ENCODE measurements at places on chromosomes 7 and 10. TPM values are rescaled to one million over a fixed set of nuclear protein-coding genes. Genes with fewer than 3 reads are reported as not detected.

DNA sequence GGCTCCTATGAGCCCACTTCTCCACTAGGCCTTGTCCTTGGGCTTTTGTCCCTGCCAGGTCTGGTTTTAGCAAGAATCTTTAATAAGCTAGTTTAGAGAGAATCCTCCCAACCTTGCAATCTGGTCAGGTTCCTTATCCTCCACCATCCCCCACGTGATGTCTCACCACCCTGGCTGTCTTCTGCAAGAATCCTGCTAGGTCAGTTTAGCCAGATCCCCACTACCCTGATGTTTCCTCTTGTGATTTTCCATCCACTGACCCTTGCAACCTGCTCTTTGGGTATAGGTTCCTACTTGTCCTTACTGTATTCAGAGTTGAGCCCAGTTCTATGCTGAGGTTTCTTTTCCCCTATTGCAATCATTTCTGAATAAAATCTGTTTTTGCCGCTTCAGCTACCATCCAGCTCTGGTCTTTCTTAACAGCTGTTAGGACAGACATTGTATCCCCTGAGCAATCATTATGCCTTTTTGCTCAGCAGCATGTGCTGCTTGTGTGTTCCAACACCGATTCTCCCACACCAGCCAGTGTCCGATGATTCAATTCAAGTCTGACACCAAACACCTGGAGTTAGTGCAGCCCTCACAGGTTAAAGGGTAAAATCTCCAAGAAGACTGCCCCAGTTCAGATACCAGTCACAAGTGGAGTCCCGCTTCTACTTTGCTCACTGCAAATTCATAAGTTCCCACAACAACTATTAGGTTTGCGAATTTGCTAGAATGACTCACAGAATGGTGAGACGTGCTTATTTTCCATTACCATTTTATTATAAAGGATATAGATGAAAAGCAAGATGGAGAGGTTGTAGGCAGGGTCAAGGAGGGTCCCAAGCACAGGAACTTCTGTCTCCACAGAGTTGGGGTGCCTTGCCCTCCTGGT, 62.2 kb upstream of the ADCY1 start:
- DNase-seq = no peak
- no peak overlapping the region for H3K27ac ChIP-seq
- no peaks in the 10 kb centered on the region for H3K27me3 ChIP-seq
- H3K36me3 ChIP-seq = no peaks in the 10 kb centered on the region

The CALHM3 gene
- total RNA-seq = not detected

- H3K27ac ChIP-seq = no peak overlapping the region
- H3K27me3 ChIP-seq = no peaks in the 10 kb centered on the region
- H3K36me3 ChIP-seq = no peaks in the 10 kb centered on the region
- DNase-seq = no peak
- no peaks in the 10 kb centered on the region for H3K4me1 ChIP-seq
Measured at GRCh38 chr10:98664329-98665042, 217.8 kb upstream of the HPS1 start.

- no peak overlapping the region for H3K4me3 ChIP-seq
- no peaks in the 10 kb centered on the region for H3K27me3 ChIP-seq
- DNase-seq = no peak
- no peak overlapping the region for H3K27ac ChIP-seq
- peaks cover 14% of the 10 kb centered on the region for H3K4me1 ChIP-seq
Measured at GRCh38 chr7:45650404-45651394, 76.5 kb downstream of the ADCY1 start.

DNA sequence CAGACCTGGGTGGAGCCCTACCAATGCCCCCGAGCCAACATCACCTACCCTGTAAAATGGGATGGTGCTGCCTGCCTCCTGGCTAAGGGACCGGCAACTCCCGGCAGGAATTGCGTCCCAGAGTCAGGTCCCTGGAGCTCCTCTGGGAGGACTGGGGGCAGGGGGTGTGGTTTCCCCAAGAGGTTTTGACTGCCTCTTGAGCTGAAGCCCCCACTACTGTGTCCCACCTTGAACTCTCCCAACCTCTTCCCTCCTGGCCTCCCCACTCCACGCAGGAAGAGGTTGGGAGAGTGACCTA, 1.3 kb downstream of the SH2B2 start:
- H3K36me3 ChIP-seq = peaks cover 16% of the 10 kb centered on the region
- H3K4me3 ChIP-seq = peak overlapping the region; percentile 85
- no peak for DNase-seq
- peak overlapping the region; percentile 57 for H3K27ac ChIP-seq
- no peaks in the 10 kb centered on the region for H3K27me3 ChIP-seq
- peaks cover 60% of the 10 kb centered on the region for H3K4me1 ChIP-seq

The VWC2 gene
- 2.4 TPM for total RNA-seq

DNA sequence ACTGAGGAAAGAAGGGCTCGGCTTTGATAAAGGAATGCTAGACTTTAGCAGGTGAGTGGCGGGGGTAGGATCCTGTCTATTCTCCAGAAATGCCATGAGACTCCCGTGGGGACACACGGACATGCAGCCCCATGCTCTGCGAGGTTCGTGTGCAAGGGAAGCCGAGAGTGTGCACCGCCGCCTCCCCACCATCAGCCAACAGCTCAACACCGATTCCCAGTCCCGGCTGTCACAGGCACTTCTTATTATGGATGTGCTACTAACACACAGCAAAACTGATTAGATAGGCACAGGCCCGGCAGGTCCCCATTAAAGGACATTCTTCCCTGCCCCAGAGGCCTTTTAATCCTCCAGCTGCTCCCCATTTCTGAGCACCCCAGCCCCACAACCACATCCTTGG, 154.4 kb downstream of the PRKAG2 start:
- H3K27ac ChIP-seq = no peak overlapping the region
- no peak overlapping the region for H3K4me3 ChIP-seq
- peaks cover 8% of the 10 kb centered on the region for H3K36me3 ChIP-seq
- peaks cover 43% of the 10 kb centered on the region for H3K4me1 ChIP-seq
- H3K27me3 ChIP-seq = no peaks in the 10 kb centered on the region

The UBN2 gene
- 22.2 TPM for total RNA-seq

The SPDYE11 gene
- 0.10 TPM for total RNA-seq

DNA sequence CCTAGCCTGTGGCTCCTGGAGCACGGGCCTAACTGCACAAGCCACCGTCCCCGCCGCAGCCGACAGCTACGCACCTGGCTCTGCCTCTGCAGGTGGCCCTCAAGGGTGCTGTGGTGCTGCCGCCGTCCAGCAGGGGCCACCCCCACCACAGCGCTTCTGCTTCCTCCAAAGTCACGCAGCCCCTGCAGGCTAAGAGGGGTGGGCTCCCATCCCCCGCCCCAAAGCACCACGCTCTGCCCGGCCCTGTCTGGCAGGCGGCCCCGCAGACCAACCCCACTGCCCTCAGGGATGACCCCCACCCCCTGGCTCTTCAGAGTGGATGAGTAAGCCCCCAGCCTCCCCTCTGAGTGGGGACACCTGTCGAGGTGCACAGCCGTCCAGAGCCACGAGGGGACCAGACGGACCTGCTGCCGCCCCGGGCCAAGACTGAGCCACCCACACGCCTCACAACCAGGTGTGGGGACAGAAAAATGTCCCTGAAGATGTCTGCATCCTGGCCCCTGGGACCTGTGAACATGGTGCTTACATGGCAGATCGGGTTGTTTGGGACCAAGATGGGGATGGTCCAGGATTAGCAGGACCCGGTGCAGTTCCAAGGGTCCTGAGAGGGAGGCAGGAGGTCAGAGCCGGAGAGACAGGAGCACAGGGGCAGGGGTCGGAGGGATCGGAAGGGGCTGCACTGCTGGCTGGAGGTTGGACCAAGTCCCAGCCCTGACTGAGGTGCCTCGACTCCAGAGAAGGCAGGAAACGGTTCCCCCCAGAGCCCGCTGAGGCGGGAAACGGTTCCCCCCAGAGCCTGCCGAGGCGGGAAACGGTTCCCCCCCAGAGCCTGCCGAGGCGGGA, 9.0 kb upstream of the ADAP1 start:
- peaks cover 15% of the 10 kb centered on the region for H3K4me1 ChIP-seq
- peaks cover 31% of the 10 kb centered on the region for H3K36me3 ChIP-seq
- no peak overlapping the region for H3K4me3 ChIP-seq
- H3K27ac ChIP-seq = no peak overlapping the region
- no peak for DNase-seq

DNA sequence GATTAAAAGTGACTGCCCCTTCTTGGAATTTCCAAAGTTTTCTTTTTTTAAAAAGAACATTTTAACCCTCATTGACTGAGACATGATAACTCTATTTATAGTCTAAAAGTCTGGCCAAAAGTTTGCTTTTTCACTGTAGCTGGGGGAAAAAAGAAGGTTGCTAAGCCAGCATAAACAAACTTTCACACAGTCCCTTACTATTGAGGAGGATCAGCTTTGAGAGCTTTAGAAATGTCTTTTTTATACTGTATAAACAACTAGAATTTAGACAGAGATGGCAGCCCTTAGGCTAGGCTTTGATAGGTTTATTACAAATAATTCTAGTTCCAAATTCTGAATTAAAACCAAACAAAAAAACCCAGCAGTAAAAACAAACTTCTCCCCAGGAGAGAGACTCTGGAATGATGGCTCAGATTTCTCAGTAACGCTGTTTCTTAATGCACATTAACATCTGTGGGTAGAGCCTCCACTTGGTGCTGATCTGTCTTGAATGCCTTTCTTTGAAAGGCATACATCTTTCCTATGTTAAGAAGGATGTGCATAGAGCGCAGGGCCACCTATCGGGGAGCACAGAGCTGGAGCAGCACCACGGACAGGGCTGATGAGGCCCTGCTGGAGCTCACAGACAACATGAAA, 100.9 kb upstream of the PDLIM1 start:
- no peaks in the 10 kb centered on the region for H3K27me3 ChIP-seq
- peaks cover 11% of the 10 kb centered on the region for H3K36me3 ChIP-seq
- H3K4me3 ChIP-seq = no peak overlapping the region
- DNase-seq = no peak
- H3K27ac ChIP-seq = peak overlapping the region; percentile 35

The WIPF3 gene
- 5.2 TPM for total RNA-seq

DNA sequence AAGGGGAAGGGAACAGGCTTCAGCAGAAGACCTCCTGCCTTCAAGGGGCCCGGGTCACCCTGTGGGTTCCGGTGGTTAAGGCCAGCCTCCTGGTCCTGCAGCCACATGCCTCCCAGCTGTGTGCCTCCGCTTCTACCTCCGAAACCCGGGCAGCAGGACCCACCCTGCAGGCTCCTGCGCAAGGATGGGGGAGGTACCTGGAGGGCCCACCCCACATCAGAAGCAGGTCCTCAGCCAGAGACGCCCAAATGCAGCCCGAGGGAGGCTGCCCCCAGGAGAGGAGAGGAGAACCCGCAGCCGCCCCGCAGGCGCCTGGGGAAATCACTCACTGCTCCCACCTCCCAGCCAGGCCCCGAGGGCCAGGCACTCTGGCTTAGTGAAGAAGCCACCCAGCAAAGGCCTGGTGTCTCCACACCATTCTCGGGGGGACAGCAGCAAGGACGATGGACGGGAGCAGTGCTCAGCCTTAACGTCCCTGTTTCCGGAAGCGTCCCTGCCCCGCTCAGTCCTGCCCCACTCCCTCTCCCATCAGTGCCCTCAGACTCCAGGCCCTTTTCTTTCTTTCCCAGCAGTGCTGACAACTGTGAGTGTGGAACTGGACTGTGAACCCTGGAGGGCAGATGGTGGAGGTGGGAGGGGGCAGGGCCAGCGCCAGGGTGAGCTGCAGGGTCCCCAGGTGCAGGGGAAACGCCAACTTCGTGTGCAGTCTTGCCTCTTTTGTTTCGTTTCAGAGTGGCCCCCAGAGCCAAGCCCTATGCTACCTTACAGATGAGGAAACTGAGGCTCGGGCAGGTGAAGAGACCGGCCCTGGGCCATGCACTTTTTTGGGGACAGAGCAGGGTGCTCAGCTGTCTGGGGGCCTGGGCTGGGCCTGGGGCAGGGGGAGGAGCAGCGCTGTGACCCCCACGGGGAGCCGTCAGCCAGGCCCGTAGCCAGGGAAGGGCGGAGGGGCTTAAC, 138.0 kb downstream of the FAM53B start:
- peak overlapping the region; percentile 93 for H3K27ac ChIP-seq
- no peaks in the 10 kb centered on the region for H3K27me3 ChIP-seq
- H3K36me3 ChIP-seq = peaks cover 56% of the 10 kb centered on the region
- no peak for DNase-seq
- peaks cover 66% of the 10 kb centered on the region for H3K4me1 ChIP-seq

The CCL24 gene
- total RNA-seq = not detected

The OR2A1 gene
- 0.50 TPM for total RNA-seq
